ENCODE measurements at places on chromosomes 12 and 14.
A peak's percentile ranks its signal among the peaks of the same experiment; 100 is the strongest.

- no peak for DNase-seq
Measured at GRCh38 chr12:22488478-22488877, 55.9 kb downstream of the C2CD5 start.

- DNase-seq = no peak
Measured at GRCh38 chr12:124392271-124392666, 97.4 kb downstream of the RFLNA start.

- DNase-seq = peak; percentile 65
Measured at GRCh38 chr12:47085815-47086252, 6.1 kb upstream of the AMIGO2 start.

- no peak for DNase-seq
Measured at GRCh38 chr12:12891881-12892355, 556 bp downstream of the GPRC5A start.

DNA sequence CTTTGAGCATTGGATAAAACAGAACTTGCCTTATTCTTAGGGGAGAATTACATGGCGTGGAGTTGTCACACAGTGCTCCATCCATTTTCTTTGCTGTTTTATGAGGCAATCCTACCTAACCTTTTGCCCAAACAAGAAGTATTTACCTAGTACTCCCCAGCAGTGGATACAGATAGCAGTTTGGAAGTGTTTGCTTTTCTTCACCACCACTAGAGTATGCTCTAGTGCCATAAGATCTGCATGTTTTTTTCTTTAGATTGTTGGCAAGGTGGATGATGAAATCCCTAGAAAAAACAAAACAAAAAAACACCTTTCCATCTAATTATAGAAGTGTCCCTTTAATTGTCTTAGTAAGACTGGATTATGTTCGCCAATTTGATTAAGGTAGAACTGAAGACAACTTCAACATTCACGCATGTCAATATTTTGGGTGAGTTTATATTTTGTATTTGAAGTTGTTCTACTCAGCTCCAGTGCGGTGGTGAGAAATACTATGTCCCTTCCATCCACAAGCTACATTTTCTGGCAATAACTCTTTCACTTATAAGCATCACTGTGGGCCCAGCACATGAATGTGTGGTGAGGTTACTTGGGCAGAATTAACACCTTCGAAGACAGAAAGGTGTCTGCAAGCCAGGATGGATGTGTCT, 23.6 kb upstream of the TMEM260 start:
- peak; percentile 41 for DNase-seq

- no peak for DNase-seq
Measured at GRCh38 chr14:46322076-46322475, 329.5 kb downstream of the RPL10L start.

GRCh38 chr14:24473211-24473610, 30.6 kb upstream of the SDR39U1 start:
- no peak for DNase-seq

DNA sequence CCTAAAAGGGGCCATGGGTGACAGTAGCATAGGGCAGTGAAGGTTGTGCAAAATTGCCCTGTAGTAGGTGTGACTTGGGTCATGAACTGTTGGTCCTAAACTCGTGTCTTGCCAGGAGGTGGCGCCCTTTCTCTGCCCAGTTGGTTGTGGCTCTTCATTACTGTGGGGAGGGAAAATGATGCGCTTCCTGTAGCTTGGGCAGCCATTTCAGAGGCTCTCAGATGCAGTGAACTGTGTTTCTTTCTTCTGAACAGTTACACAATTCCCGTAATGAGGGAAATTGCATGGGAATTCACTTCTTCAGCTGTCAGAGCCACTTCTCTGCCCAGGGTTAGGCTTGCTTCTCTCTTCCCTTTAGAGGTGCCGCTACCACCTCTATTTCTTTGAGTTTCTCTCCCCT, 148.1 kb upstream of the NRXN3 start:
- DNase-seq = peak; percentile 49

DNA sequence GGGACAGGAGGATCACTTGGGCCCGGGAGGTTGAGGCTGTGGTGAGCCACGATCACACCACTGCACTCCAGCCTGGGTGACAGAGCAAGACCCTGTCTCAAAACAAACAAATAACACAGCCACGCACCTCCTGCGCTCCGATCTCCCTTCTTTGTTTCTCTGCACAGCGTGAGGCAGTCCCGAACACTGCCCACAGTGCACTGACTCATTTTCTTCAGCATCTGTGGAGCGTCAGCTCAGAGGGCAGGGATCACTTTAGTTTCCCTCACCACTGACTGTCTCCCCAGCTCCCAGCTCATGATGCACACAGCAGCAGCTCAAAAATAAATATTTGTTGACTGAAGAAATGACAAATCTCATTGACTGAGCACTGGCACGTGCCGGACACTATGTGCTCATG, 883 bp upstream of the MYL2 start:
- DNase-seq = no peak

- no peak for DNase-seq
Measured at GRCh38 chr14:61408498-61408897, 87.1 kb downstream of the PRKCH start.

GRCh38 chr12:27367078-27367477, 34.4 kb downstream of the BMAL2 start:
- DNase-seq = no peak

DNA sequence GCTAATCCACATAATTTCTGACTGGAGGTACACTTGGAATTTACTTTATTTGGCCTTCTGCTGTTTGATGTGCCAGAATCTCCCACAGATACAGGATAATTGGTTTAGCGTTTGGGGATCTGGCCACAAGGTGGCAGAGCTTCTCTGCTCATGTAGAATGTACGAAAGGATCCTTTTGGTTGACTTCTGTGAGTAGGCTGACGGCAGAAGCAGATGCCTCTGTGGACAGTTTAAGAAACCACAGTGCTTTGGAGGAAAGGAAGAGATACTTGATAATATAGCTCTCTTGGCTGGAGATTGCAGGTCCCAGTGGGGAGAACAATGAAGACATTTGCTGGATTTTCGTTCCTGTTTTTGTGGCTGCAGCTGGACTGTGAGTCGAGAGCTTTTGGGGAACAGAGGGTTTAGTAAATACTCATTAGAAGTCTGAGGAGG, 75.3 kb upstream of the OR4E1 start:
- peak; percentile 6 for DNase-seq

DNA sequence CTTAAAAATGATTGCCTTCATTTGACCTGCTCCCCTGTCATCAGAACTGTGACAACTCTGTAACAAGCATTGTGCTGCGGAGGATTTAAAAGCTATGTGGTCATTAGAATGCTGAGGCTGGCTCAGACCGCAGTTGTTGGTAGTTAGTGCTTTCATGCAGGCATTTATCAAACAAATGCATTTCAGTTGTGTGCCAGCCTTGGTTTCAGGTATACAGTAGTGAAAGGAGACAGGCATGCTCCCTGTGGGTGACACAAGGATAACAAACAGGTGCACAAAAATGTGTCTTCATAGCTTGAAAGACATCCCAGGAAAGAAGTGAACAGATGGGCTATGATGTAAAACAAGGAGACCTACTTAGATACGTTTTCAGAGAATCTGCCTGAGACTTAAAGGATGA, 60.6 kb downstream of the MARK3 start:
- DNase-seq = no peak

GRCh38 chr12:96327889-96328288, 72.3 kb downstream of the CDK17 start:
- no peak for DNase-seq

GRCh38 chr14:99802301-99803105, 9.3 kb downstream of the EML1 start:
- DNase-seq = no peak

GRCh38 chr12:57724003-57724935, 14.3 kb downstream of the AGAP2 start:
- no peak for DNase-seq

GRCh38 chr14:59704054-59704645, 127.5 kb upstream of the CCDC175 start:
- DNase-seq = no peak
